ENCODE measurements at places on chromosomes 3 and 15.

DNA sequence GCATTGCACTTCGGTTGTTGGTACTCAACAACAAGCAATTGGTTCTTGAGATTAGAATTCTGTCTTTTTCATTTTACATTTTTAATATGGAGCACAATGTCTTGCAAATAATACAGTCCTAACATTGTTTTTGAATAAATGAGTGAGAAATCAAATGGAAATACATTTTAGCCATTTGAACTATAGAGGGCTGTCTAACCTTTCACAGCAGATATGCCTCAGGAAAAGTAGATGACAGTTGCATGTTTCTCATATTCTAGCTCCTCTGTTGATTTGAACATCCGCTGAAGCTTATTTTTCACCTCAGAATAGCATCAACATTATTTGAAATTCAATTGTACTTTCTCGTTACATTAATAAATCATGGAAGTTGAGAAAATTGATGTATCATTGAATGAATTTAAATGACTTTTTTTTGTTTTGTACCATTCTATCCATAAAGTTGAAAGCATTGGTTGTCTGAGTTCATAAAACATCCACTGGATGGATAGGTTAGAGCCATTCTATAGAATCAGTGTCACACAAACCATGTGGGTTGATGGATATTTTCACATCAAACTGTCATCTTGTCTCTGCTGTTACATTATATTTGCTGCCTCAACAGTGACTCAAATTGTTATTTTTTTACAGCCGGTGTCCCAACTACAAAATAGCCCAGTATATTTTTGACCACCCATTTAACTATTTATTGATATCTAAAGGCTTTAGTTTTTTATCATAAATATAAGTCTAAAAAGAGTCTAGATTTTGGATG is 928.3 kb downstream of the NSUN3 start:
- no peak for DNase-seq

DNA sequence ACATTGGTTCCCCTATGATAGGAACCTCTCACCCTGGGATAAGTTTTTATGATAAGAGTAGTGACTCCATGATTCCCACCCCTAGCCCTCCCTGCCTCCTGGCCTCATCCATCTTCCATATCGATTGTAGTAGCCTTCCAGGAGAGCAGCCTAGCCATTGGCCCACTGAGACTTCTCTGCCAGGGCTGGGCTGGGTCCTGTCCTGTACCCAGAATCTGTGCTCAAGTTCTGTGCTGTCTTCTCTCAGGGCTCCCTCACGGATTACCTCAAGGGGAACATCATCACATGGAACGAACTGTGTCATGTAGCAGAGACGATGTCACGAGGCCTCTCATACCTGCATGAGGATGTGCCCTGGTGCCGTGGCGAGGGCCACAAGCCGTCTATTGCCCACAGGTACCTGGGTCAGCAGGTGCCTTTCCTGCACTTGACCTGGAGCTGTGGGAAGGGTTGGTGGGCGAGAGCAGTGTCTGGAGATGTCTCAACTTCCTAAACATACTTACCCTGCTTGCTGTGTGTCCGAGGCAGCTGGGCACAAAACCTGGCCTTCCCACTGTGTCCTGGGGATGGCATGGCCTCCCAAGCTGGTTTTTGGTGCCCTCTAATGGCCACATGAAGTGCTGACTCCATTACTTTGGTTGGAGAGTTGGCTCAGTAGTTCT is 16.6 kb upstream of the EXOG start:
- DNase-seq = no peak

DNA sequence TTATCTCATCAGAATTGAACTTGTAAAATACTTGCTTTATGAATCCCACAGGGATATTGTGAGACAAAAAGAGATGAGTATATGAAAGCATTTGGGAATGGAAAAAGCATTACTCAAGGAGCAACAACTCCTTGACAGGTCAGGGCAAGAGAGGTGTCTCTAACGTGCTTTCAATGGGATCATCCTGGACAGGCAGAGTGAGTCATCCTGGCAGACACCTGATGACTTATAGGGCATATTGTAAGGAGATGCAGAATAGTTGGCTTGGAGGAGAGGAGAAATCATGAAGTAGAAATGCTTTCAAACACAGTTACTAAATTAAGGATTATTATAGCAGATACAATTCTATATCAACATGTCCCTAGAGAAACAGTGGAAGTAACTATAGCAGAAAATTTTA is 71.9 kb upstream of the THSD4 start:
- DNase-seq = no peak

GRCh38 chr15:91465696-91466095 is 365.6 kb downstream of the SV2B start:
- no peak for DNase-seq
